ENCODE measurements at places on chromosomes 2 and 18. TPM values are rescaled to one million over a fixed set of nuclear protein-coding genes. Genes with fewer than 3 reads are reported as not detected.

- H3K27me3 ChIP-seq = no peaks in the 10 kb centered on the region
- no peaks in the 10 kb centered on the region for H3K4me1 ChIP-seq
- H3K36me3 ChIP-seq = no peaks in the 10 kb centered on the region
- no peak for DNase-seq
- no peak overlapping the region for H3K4me3 ChIP-seq
These were observed 117.4 kb upstream of the NABP1 start for GRCh38 chr2:191560411-191560980.

DNA sequence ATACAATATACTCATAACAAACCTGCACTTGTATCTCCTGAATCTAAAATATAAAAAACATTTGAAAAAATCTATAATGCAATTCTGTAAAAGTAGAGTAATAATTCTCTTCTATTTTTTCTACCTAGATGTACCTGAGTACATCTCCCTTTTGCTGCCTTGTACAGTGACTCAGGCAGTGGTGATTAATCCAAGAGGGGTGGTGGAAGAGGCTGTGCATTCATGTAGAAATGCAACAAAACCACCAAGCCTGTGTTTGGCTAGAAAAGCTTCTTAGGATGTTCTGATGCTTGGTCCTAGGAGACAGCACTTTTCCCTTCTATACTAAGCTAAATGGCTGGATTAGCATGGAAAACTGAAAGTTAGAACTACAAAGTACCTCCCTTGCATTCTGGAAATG lies 245.8 kb downstream of the DPP10 start:
- H3K4me1 ChIP-seq = no peaks in the 10 kb centered on the region
- H3K36me3 ChIP-seq = no peaks in the 10 kb centered on the region
- H3K27ac ChIP-seq = no peak overlapping the region
- DNase-seq = no peak
- H3K4me3 ChIP-seq = no peak overlapping the region

GRCh38 chr2:23351388-23352141 lies 33.4 kb upstream of the KLHL29 start:
- H3K36me3 ChIP-seq = no peaks in the 10 kb centered on the region
- DNase-seq = peak; percentile 66
- H3K4me1 ChIP-seq = peaks cover 7% of the 10 kb centered on the region
- peak overlapping the region; percentile 20 for H3K4me3 ChIP-seq
- peak overlapping the region; percentile 18 for H3K27ac ChIP-seq

Gene CCBE1
- 1.8 TPM for total RNA-seq

DNA sequence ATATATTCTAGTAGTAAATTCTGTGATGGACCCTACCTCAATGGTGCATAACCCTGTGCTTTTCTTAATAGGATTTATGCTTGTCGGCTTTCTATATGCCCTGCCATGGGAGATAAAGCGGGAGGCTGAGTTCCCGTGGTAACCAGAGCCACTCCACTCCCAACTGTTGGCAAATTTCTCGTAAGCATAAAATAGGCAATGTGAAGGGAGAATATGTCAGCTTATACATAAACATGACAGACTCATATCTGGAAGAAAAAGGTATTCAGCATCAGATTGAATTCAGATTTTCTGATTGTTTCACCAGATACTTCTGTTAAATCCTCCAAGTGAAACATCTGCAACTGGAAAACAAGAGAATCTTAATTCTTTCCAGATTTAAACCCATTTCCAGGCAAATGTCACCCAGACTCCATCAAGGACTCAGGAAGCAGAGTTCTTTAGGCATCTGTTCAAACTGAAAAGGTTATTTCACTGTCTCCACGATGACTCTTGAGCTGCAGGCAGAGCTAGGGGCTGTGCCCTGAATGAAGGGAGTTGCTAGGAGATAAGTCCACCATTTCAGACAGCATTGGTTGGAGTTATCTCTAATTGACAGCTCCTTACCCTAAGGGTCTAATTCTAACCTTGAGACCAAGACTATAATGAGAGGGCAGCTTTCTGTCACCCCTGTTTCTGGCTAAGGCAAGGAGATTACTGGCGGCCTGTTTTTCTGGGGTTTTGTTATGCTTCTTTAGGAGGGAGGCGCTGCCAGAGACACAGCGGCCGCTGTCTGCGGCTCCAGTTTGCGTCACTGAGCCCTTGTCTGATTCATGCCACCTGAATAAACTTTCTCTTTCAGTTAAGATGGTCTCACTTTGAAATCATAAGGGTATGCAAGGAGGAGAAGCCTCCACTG lies 381.3 kb downstream of the SOX11 start:
- no peaks in the 10 kb centered on the region for H3K27me3 ChIP-seq
- no peaks in the 10 kb centered on the region for H3K36me3 ChIP-seq
- H3K4me1 ChIP-seq = no peaks in the 10 kb centered on the region
- no peak overlapping the region for H3K27ac ChIP-seq
- DNase-seq = no peak
- no peak overlapping the region for H3K4me3 ChIP-seq
